ENCODE measurements at places on chromosomes 5 and 9. TPM values are rescaled to one million over a fixed set of nuclear protein-coding genes. Genes with fewer than 3 reads are reported as not detected.
A peak's percentile ranks its signal among the peaks of the same experiment; 100 is the strongest.

PRKAA1 gene
- total RNA-seq: 85.0 TPM

BTNL3 gene
- total RNA-seq: not detected

NRG2 gene
- total RNA-seq: 2.8 TPM

TRIM36 gene
- 2.6 TPM for total RNA-seq

ENG gene
- total RNA-seq: 91.2 TPM

SLC1A1 gene
- 3.5 TPM for total RNA-seq

- H3K27ac ChIP-seq: no peak overlapping the region
- peaks cover 7% of the 10 kb centered on the region for H3K27me3 ChIP-seq
- H3K4me1 ChIP-seq: no peaks in the 10 kb centered on the region
- H3K36me3 ChIP-seq: no peaks in the 10 kb centered on the region
- no peak overlapping the region for H3K4me3 ChIP-seq
Measured at GRCh38 chr9:124079176-124079925, 67.8 kb downstream of the LHX2 start.

GRCh38 chr5:134000696-134001453 lies 3.9 kb downstream of the VDAC1 start:
- H3K4me3 ChIP-seq: no peak overlapping the region
- H3K27me3 ChIP-seq: no peaks in the 10 kb centered on the region
- no peak overlapping the region for H3K27ac ChIP-seq
- DNase-seq: no peak

DNA sequence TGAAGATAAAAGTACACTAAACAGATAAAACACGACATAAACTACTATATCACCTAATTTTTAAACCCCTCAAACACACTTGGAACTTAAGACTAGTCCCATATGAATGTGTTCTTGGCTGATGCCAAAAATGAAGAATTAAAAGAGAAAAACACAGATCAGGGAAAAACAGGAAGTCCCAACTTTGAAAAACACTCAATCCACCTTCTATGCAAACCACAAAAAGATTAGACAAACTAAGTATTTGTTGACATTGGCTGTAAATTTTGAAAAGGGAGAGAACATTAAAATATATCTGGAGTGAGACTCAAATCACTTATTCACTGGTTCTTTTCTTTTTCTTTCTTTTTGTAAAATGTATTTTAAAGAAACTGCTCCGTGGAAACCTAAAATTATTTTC lies 81.4 kb downstream of the ANKH start:
- no peak overlapping the region for H3K4me3 ChIP-seq
- no peaks in the 10 kb centered on the region for H3K36me3 ChIP-seq
- H3K4me1 ChIP-seq: peaks cover 8% of the 10 kb centered on the region
- DNase-seq: no peak

GRCh38 chr9:73152543-73152844 lies 829 bp downstream of the ANXA1 start:
- no peaks in the 10 kb centered on the region for H3K27me3 ChIP-seq
- DNase-seq: no peak
- H3K4me3 ChIP-seq: peak overlapping the region; percentile 64
- peak overlapping the region; percentile 76 for H3K27ac ChIP-seq

DNA sequence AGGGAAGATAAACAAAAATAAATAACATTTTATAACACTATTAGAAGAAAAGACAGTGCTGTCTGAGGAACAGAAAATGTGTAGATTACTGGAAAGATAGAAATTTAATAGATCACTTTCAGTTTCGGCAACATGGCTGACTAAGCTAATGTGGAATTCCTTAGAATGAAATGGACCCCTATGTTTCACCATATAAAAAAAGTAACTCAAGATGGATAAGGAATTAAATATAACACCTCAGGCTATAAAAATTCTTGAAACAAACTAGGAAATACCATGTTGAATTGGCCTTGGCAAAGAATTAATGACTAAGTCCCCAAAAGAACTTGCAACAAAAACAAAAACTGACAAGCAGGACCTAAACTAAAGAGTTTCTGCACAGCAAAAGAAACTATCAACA lies 558.3 kb downstream of the CHSY3 start:
- no peak for DNase-seq
- no peak overlapping the region for H3K4me3 ChIP-seq
- no peaks in the 10 kb centered on the region for H3K27me3 ChIP-seq
- no peak overlapping the region for H3K27ac ChIP-seq

DNA sequence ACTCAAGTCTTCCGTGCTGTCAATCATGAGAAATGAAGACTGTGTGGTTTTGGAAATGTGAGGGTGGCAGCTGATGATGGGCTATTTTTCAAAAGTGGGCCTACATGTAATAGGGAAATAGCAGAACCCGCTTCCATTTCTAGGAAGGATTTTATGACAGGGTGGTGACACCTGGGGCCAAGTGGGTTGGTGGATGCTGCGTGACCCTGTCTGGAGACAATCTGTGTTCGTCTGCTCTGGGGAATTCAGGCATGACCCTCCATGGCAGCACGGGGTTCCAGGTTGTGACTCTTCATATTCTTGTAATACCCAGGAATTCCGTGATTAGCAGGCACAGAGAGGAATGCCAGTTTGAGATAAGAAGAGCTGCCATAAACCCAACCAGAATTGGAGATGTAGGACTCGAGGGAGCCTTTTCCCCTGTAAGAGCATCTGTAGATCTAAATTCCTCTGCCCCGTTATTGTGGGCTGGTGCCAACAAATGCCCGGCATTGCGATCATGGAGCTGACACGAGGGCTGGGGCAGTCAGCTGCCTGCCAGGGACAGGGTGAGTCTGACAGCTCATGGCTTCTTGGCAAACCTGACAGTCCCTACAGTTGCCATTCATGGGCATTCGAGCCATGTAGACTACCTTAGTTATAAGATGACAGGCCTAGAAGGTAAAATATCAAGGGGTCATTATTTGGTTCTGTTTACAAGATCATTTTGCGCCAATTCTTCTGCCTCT lies 279.7 kb downstream of the GADD45G start:
- no peak overlapping the region for H3K4me3 ChIP-seq
- peaks cover 23% of the 10 kb centered on the region for H3K4me1 ChIP-seq
- DNase-seq: peak; percentile 81
- no peaks in the 10 kb centered on the region for H3K27me3 ChIP-seq
- no peak overlapping the region for H3K27ac ChIP-seq

- no peak for DNase-seq
- no peaks in the 10 kb centered on the region for H3K36me3 ChIP-seq
- no peak overlapping the region for H3K27ac ChIP-seq
- no peaks in the 10 kb centered on the region for H3K27me3 ChIP-seq
- no peaks in the 10 kb centered on the region for H3K4me1 ChIP-seq
Measured at GRCh38 chr5:63726496-63726895, 235.7 kb downstream of the HTR1A start.

- H3K27me3 ChIP-seq: no peaks in the 10 kb centered on the region
- H3K4me1 ChIP-seq: peaks cover 28% of the 10 kb centered on the region
- no peaks in the 10 kb centered on the region for H3K36me3 ChIP-seq
- H3K4me3 ChIP-seq: peak overlapping the region; percentile 27
- DNase-seq: no peak
Measured at GRCh38 chr9:91896513-91897121, 53.4 kb downstream of the ROR2 start.

- H3K4me3 ChIP-seq: no peak overlapping the region
- no peaks in the 10 kb centered on the region for H3K27me3 ChIP-seq
- H3K4me1 ChIP-seq: peaks cover 21% of the 10 kb centered on the region
- DNase-seq: no peak
Measured at GRCh38 chr9:33107762-33108161, 31.3 kb upstream of the SMU1 start.

- DNase-seq: no peak
- no peaks in the 10 kb centered on the region for H3K27me3 ChIP-seq
- H3K36me3 ChIP-seq: no peaks in the 10 kb centered on the region
- H3K27ac ChIP-seq: no peak overlapping the region
- H3K4me1 ChIP-seq: peaks cover 5% of the 10 kb centered on the region
Measured at GRCh38 chr9:99474186-99474585, 252.1 kb downstream of the SEC61B start.

DNA sequence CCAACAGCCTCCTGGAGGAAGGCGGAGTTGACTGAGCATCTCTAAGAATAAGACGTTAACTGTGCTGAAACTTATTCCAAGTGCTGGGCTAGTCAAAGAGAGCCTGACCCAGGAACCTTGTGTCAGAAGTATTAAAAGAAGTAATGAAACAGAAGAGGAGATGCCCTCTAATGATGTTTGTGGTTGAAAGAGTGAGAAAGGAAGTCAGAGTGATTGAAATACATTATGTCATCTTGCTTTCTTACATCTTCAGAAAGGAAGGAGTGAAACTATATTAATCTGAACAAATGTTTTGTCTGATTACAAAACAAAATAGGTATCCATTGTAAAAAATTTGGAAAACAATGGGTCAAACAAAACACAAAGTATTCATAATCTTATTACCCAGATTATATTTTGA lies 460.7 kb downstream of the NTRK2 start:
- no peaks in the 10 kb centered on the region for H3K4me1 ChIP-seq
- no peaks in the 10 kb centered on the region for H3K27me3 ChIP-seq
- no peak for DNase-seq
- no peaks in the 10 kb centered on the region for H3K36me3 ChIP-seq
- no peak overlapping the region for H3K4me3 ChIP-seq

DNA sequence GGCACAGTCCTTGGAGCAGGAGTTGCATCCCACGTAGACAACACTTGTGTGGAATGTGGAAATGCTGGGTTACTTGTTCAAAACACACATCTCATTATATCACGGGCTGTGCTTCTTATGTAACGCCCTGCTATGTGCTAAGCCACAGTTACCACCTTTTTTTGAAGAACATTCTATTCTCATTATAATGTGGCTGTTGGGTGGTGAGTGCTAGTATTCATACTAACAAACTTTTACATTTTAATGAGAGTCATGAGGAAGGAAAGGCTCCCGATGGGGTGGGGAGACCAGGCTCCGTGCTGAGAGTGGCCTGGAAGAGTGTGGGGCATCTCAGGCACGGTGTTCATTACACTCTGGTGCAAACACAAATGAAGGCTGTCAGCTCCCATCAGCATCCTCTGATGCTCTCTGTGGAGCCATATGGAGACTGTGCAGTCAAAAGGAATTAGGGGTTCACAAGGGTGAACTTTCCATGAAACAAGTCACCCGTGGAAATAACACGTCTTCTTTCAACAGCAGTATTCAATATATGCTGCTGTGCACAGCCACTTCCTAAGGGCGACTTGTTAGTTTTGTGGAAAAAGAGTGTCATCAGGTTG lies 153.1 kb upstream of the RAPGEF1 start:
- no peak for DNase-seq
- peaks cover 13% of the 10 kb centered on the region for H3K36me3 ChIP-seq

DNA sequence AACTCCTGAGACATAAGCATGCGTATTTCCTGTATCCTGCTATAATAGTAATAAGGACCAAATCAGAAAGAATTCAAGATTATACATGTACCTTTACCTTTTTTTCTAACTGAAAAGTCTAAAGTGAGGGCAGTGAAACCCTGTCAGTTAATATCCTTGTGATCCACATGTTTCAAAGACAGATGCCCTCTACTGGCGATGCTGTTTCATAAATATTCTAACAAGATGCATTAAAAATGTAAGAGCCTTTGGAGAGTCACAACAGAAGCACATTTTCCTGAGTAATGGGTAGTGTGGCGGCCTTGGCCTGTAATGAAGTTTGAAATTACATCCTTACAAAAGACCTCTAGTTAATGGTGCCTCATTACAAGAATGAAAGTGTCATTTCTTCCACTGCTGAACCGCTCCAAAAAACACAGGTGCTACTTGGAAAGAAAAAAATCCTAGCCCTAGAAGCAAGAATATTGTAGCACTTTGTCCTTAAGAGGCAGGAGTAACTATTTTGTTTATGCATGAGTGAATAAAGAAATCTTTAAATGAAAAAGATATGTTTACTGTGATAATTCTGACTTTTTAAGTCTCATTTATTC lies 232.6 kb downstream of the EPB41L4A start:
- H3K36me3 ChIP-seq: peaks cover 11% of the 10 kb centered on the region
- H3K27me3 ChIP-seq: no peaks in the 10 kb centered on the region
- no peak overlapping the region for H3K27ac ChIP-seq
- H3K4me3 ChIP-seq: no peak overlapping the region
- DNase-seq: no peak

- H3K27ac ChIP-seq: no peak overlapping the region
- H3K4me3 ChIP-seq: no peak overlapping the region
- no peak for DNase-seq
Measured at GRCh38 chr9:32918628-32919027, 82.8 kb downstream of the APTX start.

- H3K27me3 ChIP-seq: no peaks in the 10 kb centered on the region
- no peak overlapping the region for H3K4me3 ChIP-seq
- H3K4me1 ChIP-seq: no peaks in the 10 kb centered on the region
- no peaks in the 10 kb centered on the region for H3K36me3 ChIP-seq
Measured at GRCh38 chr5:156331181-156331580, 4.2 kb downstream of the SGCD start.

DNA sequence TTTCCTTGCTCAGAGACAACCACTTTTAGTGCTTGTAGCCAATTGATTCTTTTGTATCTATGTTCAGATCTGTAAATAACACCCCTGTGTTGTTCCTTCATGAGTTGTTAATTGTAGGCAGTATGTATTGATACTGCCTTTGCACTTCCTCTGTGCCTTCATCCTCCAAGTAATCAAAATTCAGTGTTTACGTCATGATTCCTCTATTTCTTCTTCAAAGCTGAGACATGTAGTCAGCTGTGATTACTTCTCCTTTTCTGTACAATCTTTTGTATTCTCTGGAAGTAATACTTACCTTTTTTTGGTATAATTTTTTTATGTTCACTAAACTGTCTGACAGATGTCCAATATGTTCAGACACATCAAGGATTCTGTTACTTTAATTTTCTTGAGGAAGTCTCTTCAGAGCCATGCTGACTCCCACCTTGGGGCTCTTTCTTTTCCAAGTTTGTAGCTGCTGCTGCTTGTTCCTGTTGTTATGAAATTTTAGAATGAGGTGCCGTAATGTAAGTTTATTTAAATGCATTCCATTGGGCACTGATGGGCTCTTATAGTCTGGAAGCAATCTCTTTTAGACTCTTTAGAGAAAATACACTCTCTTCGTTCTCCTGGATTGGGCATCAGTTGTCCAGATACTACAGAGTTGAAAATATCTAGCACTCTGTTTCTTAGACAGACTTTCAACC lies 30.5 kb upstream of the LRRC70 start:
- no peaks in the 10 kb centered on the region for H3K27me3 ChIP-seq
- H3K27ac ChIP-seq: no peak overlapping the region
- H3K4me3 ChIP-seq: no peak overlapping the region
- H3K36me3 ChIP-seq: peaks cover 4% of the 10 kb centered on the region

DNA sequence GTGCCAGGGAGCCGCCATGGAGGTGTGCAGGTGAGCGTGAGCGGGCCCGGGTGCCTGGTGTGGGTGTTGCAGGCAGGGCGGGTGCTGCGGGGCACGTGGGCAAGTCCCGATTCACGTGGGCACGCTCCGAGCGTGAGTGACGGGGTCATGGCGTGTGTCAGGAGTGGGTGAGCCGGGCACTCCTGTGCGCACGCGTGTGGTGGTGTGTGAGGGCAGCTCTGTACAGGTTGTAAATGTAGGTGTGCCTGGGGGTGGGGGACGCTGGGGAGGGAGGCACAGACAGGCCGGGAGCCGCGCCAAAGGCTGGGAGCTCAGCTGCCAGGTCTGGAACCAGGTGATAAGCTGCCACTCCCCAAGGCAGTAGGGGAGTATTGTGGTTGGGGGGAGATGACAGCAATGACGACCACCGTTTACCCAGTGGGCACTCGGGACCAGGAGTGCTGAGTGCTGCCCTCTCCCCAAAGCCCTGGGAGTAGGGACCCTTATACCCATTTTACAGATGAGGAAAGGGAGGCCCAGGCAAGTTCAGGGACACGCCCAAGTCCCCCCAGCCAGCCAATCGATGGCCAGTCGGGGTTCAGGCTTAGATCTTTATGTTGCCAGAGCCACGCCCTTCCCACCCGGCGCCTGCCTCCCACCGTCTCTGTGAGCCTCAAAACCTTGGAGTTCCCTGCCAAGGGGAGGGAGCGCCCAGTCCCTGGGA lies 9.6 kb downstream of the NCS1 start:
- no peak overlapping the region for H3K4me3 ChIP-seq
- peak overlapping the region; percentile 97 for H3K27ac ChIP-seq
- no peaks in the 10 kb centered on the region for H3K36me3 ChIP-seq
- DNase-seq: no peak

All from esophagus muscularis mucosa (tissue), 4 donors.